ENCODE measurements at places on chromosomes 7 and 10. TPM values are rescaled to one million over a fixed set of nuclear protein-coding genes. Genes with fewer than 3 reads are reported as not detected.

Gene ADAM22
- 4.3 TPM for total RNA-seq

Gene AMZ1
- 0.29 TPM for total RNA-seq

Gene ETV1
- total RNA-seq: 110 TPM

Gene INPP5A
- total RNA-seq: 38.3 TPM

GRCh38 chr7:119196183-119196582, 971.7 kb downstream of the ANKRD7 start:
- no peak for DNase-seq
- no peaks in the 10 kb centered on the region for H3K27me3 ChIP-seq
- no peak overlapping the region for H3K4me3 ChIP-seq
- no peak overlapping the region for H3K27ac ChIP-seq
- H3K36me3 ChIP-seq: no peaks in the 10 kb centered on the region

GRCh38 chr7:40658729-40659128, 523.9 kb downstream of the SUGCT start:
- no peak overlapping the region for H3K4me3 ChIP-seq
- H3K27ac ChIP-seq: no peak overlapping the region
- no peaks in the 10 kb centered on the region for H3K36me3 ChIP-seq
- no peak for DNase-seq
- H3K4me1 ChIP-seq: no peaks in the 10 kb centered on the region

- no peak overlapping the region for H3K4me3 ChIP-seq
- H3K36me3 ChIP-seq: no peaks in the 10 kb centered on the region
- no peak for DNase-seq
- H3K27ac ChIP-seq: no peak overlapping the region
Measured at GRCh38 chr10:126321440-126321839, 66.8 kb downstream of the ADAM12 start.

DNA sequence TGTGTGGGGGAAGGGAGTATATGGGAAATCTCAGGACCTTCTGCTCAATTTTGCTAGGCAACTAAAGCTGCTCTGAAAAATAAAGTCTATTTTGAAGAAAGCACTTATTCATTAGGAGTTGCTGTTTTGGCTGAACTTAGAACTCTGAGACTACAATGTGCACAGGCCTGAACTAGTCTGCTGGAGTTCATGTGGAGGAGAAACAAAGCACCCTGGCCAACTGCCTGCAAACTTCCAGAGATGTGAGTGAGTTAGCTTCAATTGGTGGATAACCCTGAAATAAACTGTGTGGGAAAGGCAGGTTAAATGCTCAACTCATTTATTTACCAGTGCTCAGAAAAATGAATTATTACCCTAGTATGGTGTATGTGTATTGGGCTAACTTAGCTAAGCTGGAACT, 17.3 kb upstream of the FAM241B start:
- H3K36me3 ChIP-seq: no peaks in the 10 kb centered on the region
- DNase-seq: no peak
- no peak overlapping the region for H3K27ac ChIP-seq
- no peak overlapping the region for H3K4me3 ChIP-seq

DNA sequence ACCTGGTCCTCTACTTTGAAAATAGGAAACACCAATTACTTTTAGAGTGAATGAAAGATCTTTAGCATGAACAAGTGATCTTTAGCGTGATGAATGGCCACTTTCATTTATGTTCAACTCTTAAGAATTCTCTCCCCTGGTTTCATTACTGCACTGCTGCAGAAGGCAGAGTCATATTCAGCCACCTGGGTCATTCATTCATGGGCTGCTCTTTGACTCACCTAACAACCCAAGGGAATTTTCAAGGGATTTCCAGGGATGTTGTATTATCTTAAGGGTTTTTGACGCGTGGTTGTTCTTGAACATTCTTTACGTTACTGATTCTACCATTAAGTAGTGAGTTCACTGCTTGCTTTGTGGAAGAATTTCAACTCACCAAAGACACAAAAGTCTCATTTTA, 87.3 kb upstream of the STK17A start:
- H3K27me3 ChIP-seq: no peaks in the 10 kb centered on the region
- no peak overlapping the region for H3K4me3 ChIP-seq

DNA sequence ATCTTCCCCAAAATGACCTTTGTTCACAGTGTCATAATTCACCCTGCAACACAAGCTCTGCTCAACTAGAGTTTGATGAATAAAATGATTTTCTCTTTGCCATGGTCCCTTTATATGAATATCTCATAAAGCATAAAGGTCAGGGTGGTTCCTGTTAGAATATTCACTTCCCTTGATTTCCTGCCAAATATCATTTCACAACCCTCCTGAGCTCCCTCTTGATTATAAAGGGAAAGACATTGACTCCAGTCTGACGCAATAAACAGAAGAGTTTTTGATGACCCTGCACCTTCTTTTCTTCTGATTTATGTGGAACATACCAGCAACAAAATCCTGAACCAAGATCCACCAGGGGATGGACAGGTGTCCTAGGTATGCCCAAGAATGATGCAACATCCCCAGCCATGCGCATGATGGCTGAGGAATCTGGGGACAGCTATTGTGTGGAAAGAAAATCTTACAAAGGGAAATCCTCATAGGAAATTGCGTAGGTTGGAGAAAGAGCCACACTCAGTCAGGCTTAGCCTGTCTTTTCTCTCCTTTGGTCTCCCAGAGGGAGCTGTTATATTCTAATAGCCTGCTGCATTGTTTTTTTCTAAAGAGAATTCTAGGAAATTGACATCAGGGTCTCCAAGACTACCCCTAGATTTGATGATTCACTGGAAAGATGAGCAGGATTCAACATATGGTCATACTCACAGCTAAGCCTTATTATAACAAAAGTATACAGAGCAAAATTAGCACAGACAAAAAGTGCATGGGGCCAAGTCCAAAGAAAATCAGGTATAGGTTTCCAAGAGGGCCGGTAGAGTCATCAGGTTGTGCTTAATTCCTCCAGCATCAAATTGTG, 18.8 kb downstream of the IFIT3 start:
- H3K36me3 ChIP-seq: no peaks in the 10 kb centered on the region
- no peak for DNase-seq
- peak overlapping the region; percentile 48 for H3K27ac ChIP-seq
- H3K4me1 ChIP-seq: peaks cover 42% of the 10 kb centered on the region

DNA sequence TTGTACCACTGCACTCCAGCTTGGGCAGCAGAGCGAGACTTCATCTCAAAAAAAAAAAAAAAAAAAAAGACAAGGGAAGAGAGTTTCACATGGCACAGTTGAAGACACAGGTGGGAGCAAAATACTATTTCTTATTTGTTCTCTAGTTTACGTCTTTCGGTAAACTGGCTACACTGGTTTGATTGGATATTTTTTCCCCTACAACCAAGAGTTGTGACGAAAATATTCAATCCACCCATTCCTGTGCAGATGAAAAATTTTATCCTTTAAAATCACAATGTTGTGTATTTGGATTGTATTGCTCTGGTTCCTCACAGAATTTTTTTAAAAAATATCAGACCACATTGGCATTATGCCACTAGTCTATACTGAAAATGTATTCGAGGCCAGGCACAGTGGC, 14.5 kb upstream of the ABCC2 start:
- no peaks in the 10 kb centered on the region for H3K36me3 ChIP-seq
- H3K4me3 ChIP-seq: no peak overlapping the region
- H3K27ac ChIP-seq: no peak overlapping the region
- no peaks in the 10 kb centered on the region for H3K27me3 ChIP-seq
- no peaks in the 10 kb centered on the region for H3K4me1 ChIP-seq
- DNase-seq: no peak

DNA sequence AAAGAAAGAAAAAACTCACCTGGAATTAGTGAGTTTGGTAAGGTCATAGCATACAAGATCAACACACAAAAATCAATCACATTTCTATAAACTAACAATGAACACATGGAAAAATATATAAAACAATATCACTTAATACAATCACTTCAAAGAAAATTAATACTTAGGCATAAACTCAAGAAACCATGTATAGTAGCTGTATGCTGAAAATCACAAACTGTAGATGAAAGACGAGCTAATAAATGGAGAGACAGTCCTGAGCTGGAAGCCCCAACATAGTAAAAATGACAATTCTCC, 113.8 kb upstream of the RHEB start:
- H3K4me3 ChIP-seq: no peak overlapping the region
- DNase-seq: no peak
- no peaks in the 10 kb centered on the region for H3K27me3 ChIP-seq
- peak overlapping the region; percentile 83 for H3K27ac ChIP-seq
- peaks cover 13% of the 10 kb centered on the region for H3K4me1 ChIP-seq

DNA sequence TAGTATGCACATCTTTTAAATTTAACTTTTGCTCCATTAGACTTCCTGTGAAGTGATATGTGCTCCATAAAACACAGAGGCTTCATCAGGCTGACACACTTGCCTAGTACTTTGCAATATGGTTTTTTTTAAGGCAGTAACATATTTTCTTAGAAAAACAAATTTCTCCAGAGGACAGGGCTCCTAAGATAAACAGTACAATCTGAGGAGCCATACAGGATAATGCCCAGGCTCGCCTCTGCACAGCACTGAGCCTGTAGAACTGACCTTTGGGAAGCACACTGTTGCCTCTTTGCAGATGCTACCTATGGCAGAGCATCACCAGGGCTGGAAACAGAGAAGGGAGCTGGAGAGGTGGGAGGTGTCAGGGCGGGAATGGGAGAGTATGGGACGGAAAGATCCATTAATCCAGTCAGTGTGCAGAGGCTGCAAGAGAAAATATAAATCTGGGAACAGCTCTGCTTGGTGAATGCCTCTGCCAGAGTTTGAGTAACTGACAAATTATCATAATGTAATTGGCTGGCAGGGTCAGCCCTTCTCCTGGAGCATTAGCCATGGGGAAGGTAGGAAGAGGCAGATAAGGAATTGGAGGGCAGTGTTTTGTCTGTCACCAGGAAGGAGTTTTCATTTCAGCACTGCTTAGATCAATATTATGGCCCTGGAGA, 132.3 kb downstream of the CREB5 start:
- H3K36me3 ChIP-seq: no peaks in the 10 kb centered on the region
- no peak overlapping the region for H3K27ac ChIP-seq
- H3K4me1 ChIP-seq: no peaks in the 10 kb centered on the region

- H3K4me1 ChIP-seq: no peaks in the 10 kb centered on the region
- peaks cover 16% of the 10 kb centered on the region for H3K36me3 ChIP-seq
- no peak overlapping the region for H3K4me3 ChIP-seq
- no peak overlapping the region for H3K27ac ChIP-seq
- no peaks in the 10 kb centered on the region for H3K27me3 ChIP-seq
- no peak for DNase-seq
Measured at GRCh38 chr7:133293384-133294160, 40.7 kb downstream of the EXOC4 start.

DNA sequence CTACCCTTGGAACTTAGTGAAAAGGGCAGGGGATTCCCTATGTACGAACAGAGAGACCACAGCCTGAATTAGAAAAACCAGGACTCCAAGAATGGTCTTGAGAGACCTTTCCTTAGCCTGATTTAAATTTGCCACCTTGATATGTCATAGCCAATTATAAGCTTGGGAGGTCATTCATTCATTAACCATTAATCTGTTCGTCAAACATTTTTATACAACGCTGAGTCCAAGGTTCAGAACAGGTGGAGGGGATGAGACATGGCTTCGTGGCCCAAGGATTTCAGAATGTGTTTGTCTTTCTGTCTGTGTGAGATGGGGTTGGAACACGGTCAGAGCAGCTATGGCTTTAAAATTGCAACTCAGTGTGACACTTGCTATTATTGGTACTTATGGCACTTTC, 158.0 kb downstream of the PAXIP1 start:
- no peak overlapping the region for H3K4me3 ChIP-seq
- peaks cover 4% of the 10 kb centered on the region for H3K27me3 ChIP-seq
- H3K4me1 ChIP-seq: no peaks in the 10 kb centered on the region
- no peak for DNase-seq

DNA sequence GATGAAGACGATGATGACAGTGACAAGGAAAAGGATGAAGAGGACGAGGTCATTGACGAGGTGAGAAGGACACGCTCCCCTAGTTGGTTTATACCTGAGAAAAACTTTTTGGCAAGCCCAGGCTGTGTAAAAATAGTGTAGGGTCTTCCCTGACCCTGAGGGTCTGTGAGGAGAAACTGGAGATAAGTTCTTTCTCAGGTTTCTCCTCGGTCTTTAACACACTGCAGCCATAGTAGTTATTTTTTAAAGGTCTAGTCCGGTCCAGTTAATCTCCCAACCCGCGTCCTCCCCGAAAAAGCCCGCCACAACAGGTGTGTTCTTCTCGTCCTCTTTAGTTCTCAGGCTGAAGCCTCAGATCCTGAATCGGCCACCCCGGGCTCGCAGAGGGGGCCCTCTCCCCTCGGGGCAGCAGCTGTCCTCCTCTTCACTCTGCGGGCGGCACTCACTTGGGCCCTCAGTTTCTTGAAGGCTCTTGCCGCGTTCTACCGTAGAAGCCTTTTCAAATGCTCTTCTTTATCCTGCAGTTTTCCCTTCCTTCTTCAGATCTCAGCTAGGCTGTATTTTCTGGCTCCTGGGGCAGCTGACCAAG, 411 bp downstream of the BCCIP start:
- peaks cover 27% of the 10 kb centered on the region for H3K4me1 ChIP-seq
- H3K4me3 ChIP-seq: peak overlapping the region; percentile 98
- H3K36me3 ChIP-seq: peaks cover 22% of the 10 kb centered on the region
- peak overlapping the region; percentile 93 for H3K27ac ChIP-seq

- no peak overlapping the region for H3K4me3 ChIP-seq
- H3K27ac ChIP-seq: no peak overlapping the region
- DNase-seq: no peak
- no peaks in the 10 kb centered on the region for H3K27me3 ChIP-seq
- no peaks in the 10 kb centered on the region for H3K36me3 ChIP-seq
Measured at GRCh38 chr7:69678494-69679187, 80.4 kb downstream of the AUTS2 start.

- peaks cover 27% of the 10 kb centered on the region for H3K36me3 ChIP-seq
- H3K27me3 ChIP-seq: no peaks in the 10 kb centered on the region
- no peak overlapping the region for H3K27ac ChIP-seq
- no peak overlapping the region for H3K4me3 ChIP-seq
- H3K4me1 ChIP-seq: peaks cover 19% of the 10 kb centered on the region
- DNase-seq: no peak
Measured at GRCh38 chr7:26185844-26186180, 14.7 kb downstream of the HNRNPA2B1 start.

GRCh38 chr10:57202356-57202755, 841.3 kb upstream of the ZWINT start:
- H3K36me3 ChIP-seq: no peaks in the 10 kb centered on the region
- no peak overlapping the region for H3K27ac ChIP-seq
- no peak for DNase-seq
- H3K4me3 ChIP-seq: no peak overlapping the region
- H3K27me3 ChIP-seq: no peaks in the 10 kb centered on the region

GRCh38 chr10:118629211-118629610, 33.8 kb upstream of the PRLHR start:
- no peak for DNase-seq
- no peaks in the 10 kb centered on the region for H3K27me3 ChIP-seq
- no peak overlapping the region for H3K27ac ChIP-seq
- no peaks in the 10 kb centered on the region for H3K4me1 ChIP-seq
- no peak overlapping the region for H3K4me3 ChIP-seq

DNA sequence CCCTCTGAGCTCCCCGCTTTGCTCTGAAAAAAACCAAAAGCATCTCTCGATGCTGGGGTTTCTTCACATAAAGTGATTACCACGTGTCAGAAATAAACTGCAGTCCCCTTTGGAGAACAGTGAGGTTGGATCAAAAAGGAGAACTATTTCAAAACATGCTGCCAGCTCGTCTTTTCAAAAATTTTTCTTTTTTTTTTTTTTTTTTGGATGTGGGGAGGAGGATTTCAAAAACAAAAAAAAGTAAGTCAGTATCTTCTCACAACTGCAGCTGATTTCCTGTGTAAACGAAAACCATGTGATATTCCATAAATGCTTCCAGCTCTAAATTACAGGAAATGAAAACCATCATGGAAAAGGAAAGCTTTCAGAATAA, 155.0 kb upstream of the LYZL2 start:
- H3K4me3 ChIP-seq: peak overlapping the region; percentile 83
- no peaks in the 10 kb centered on the region for H3K27me3 ChIP-seq
- no peaks in the 10 kb centered on the region for H3K36me3 ChIP-seq
- peak overlapping the region; percentile 97 for H3K27ac ChIP-seq

- no peak for DNase-seq
- H3K27ac ChIP-seq: no peak overlapping the region
- H3K4me3 ChIP-seq: no peak overlapping the region
- H3K4me1 ChIP-seq: peaks cover 9% of the 10 kb centered on the region
Measured at GRCh38 chr7:100944138-100944537, 5.2 kb upstream of the MUC3A start.
